GM04503 (cell line): ENCODE measurements at places on chromosomes 7 and 10.

DNA sequence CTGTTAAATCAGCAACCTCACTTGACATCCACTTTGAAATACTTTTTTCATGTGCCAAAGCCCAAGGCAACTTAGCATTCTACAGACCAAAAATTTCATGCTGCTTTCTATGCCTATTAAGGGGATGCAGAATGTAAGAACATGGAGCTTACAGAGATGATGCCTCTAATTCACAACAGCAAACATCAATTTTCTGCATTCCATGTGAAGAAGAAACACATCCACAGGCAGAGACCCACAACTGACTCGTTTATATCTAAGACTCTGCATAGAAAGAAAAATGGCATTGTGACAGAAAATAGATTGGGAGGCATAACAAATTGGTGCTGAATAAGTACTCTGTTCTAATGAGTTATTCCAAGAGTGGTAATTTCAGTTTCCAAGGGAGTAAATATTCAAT lies 107.6 kb downstream of the SGMS1 start:
- DNase-seq = no peak

DNA sequence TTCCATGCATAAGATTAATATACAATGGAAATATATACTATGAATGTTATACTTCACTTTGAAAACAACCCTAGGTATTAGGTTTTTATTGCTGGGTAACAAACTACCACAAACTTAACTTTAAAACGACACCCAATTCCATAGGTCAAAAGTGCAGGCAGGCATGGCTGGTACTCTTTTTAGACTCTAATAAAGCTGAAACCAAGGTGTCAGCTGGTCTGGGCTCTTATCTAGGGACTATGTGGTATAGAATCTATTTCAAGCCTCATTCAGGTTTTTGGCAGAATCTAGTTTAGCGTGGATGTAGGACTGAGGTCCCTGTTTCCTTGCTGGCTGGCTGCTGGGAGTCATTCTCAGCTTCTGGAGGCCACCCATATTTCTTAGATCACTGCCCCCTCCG lies 65.0 kb upstream of the TMEM168 start:
- DNase-seq = no peak

GRCh38 chr7:141990011-141990725 lies 5.5 kb upstream of the MGAM start:
- DNase-seq = no peak

DNA sequence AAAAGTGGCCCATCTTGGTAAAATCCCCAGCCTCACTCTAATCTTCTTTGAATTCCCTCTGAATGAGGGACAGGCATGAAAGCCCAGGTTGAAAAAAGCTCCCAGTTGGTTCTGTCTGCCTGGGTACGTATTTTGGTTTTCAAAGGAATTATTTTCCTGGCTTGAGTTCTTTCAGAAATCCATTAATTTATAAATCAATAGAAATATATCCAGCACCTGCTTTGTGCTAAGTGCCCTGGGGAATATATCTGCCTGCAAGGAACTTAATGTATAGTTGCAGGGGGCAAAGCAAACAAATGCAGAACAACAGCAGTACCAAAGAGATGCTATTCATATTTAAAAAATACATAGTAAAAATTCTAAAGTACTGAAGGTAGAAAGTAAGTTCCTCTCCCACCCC lies 362.7 kb downstream of the REEP3 start:
- DNase-seq = no peak

GRCh38 chr7:133339772-133340171 lies 86.9 kb downstream of the EXOC4 start:
- no peak for DNase-seq

DNA sequence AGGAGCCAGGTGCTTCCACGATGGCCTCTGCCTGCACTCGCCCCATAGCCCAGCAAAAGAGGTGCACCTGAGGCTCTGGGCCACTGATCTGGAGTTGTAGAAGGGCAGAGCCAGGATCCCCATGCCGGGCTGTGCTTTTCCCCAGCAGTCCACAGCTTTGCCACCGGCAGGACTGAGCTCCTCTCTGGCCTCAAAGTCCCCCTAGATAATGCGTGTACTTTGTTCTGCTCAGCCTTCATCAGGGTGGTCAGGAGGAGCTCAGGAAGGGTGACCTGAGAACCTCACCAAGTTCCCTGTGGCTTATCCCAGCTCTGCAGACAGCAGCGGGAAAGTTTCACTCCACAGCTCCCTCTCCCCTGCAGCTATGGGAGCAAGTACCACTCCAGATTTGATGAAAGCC lies 27.9 kb upstream of the UNC5B start:
- DNase-seq = no peak

- DNase-seq = no peak
These were observed 15.3 kb downstream of the SH3PXD2A start for GRCh38 chr10:103839872-103840739.

DNA sequence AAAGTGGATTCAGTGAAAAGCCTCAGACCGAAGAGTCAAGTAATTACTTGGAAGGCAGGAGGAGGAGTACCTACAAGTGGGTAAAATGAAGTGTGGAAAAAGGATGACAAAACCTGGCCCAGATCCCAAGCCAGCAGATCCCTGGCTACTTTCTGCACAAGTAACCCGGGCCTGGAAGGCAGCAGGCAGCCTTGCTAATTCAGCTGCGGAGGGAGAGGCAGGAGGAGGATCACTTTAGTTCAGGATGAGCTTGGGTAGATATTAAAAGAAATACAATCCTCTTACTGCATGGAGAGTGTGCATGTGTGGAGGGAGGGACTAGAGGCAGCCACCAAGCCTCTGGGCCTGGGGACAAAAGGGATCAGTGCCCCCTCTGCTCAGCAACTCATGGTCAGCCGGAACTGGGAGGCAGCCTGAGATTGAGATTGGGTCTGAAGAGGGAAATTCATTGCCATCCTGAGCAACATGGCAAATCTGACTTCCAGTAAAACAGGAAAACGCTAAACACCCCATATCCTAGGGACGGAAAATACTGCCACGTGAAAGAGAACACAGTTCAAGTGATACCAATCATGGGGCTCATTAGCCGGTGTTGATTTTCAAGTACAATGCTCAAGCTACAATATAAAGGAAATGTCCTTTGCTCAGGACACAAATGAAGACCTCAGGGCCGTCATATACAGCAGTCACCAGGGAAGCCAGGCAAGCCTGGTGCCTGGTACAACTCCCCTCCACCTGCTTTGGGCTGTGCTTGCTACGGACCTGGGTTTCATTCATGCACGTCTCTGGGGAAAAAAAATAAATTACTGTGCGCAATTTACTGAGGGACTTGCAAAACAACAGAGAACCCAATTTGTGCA lies 1.3 kb downstream of the AMPH start:
- no peak for DNase-seq

GRCh38 chr10:44921061-44921460 lies 9.9 kb downstream of the TMEM72 start:
- no peak for DNase-seq

GRCh38 chr7:83793558-83793957 lies 144.6 kb upstream of the SEMA3E start:
- DNase-seq = no peak

DNA sequence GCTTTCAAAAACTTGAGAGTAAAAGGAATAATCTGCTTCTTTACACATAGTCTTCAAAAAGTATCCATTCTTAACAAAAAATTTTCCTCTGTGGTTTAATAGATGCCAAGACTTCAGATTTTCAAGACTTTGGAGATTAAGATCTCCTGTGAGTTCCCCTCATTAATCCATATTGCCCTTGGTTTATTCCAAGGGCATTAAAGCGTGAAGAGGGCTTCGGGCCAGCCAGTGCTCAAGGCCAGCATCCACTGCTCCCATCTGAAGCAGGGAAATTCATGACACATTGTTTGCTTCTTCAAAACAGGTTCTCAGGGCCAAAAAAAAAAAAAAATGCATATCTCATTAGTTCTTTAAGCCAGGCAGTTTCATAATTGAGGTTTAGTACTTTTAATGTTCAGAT lies 137.3 kb upstream of the RHOBTB1 start:
- DNase-seq = no peak
